Neuronal stem cell (in vitro differentiated cells): ENCODE measurements at places on chromosomes 1 and 21.

GRCh38 chr1:172818841-172819527, 160.1 kb downstream of the FASLG start:
- no peak for DNase-seq

DNA sequence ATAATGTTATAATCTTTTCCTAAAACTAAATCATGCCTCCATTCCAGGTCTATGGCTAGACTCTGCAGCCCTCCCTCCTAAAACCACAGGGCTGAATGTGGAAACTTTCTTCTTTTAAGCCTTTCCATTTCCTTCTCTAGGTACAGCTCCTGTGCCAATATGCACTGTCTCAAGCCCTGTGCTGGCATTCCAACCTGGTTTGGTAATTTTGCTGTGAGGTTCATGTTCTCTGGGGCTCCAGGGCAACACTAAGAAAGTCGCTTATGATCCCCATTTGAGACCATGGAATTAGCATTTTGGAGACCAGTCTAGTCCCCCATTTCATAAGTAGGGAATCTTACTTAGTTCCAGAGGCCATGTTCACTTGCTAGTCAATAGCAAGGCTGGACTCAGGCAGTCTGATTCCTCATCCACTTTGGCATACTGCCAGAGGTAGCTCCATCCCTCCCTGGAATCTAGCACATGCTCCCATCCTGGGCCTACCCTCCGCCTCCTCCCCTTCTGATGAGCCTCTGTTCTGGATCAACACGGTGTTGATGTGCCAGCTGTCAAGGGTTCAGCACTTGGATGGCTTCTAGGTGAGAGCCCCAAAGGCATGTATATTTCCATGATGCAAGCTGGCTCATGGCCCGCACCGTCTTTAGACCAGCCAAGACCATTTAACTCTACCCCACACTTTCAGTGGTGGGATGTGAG, 36.5 kb downstream of the ZMYND12 start:
- no peak for DNase-seq

GRCh38 chr1:95093296-95093695, 20.5 kb upstream of the ALG14 start:
- DNase-seq: no peak

DNA sequence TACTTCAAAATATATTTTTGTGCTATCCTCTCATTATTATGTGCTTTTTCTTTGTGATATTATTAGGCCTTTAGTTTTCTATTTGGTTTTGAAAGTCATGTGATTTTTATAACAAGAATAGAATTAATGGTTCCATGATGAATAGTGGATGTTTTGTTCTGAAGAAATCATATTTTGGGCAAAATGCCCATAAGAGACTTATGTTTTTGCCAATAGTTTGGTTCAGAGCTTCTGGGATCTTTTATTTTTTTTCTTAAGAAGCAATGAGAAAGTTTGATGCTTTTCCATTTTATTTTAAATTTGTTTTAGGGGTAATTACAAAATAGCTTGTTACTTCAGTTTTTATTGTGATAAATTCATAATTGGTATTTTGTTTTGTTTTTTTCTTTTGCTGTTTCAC, 49.8 kb downstream of the LYPLAL1 start:
- DNase-seq: no peak

- DNase-seq: peak; percentile 47
Measured at GRCh38 chr1:23799570-23800399, 769 bp downstream of the GALE start.

DNA sequence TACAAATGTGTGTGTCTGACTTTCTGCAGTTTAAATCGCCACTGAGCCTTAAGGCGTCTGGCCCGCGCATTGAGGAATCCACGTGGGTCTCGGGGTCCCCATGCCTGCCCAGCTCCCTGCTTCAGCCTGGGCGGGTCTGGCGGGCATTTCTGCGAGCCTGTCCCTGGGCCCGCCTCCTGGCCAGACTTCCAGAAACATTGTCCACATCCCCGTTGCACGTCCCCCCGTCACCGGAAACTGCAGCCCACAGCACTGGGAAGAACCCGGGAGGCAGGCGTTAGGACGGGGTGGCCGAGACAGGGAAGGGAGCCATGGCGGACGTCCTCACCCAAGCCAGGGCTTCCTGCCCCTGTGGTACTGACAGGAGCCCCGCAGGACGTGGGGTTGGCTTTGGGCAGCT, 113.1 kb upstream of the COL6A1 start:
- DNase-seq: no peak

GRCh38 chr1:204265665-204266064, 51.9 kb upstream of the GOLT1A start:
- no peak for DNase-seq

- DNase-seq: no peak
Measured at GRCh38 chr1:162252214-162252613, 124.4 kb downstream of the SPATA46 start.

DNA sequence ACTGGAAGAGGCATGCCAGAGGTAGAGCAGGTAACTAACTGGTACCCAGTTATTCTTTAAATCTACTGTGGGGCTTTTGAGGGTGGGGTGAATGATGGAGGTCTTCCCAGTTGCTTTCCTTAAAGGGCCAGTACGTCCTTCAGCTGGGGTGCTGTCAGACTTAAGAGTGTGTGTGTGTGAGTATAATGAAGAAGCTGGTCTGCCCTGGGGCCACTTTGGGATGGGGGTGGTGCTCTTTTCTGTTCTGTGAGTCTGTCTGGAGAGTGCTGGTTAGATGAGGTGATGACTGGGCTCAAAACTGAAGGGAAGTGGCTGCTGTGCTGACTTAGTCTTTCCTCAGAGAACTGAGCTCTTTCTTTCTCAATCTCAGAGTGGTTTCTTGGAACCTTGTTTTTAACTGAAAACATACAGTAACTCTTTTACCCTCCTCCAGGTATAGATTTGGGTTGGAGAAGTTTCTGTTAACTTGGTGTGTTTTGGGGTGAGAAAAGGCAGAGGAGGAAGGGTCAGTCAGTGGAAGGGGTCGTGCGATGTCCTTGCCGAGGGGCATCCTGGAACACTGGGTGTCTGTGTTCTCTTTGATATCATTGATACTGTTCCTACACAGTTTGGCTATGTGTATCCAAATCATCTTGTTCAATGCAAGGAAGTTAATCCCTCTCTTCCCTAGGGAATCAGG, 746 bp downstream of the MACF1 start:
- no peak for DNase-seq

- no peak for DNase-seq
Measured at GRCh38 chr1:207283421-207283820, 38.1 kb upstream of the CD55 start.

DNA sequence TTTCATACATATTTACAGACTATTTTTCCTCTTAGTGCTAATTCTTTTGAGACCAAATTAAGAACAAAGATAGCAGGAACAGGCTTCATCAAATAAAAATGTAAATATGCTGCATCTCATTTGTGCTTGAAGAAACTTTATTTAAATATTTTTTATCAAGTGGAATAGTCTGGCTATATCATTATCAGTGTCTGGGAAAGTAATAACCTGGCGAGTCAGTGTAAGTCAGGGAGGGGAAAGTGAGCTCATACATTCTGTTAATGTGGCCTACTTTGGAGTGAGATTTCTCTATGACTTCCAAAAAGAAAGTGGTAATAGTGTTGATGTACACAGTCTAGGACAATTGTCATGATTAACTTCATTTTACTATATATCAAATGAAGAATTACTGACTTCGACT, 1045.1 kb downstream of the ADGRL2 start:
- no peak for DNase-seq

DNA sequence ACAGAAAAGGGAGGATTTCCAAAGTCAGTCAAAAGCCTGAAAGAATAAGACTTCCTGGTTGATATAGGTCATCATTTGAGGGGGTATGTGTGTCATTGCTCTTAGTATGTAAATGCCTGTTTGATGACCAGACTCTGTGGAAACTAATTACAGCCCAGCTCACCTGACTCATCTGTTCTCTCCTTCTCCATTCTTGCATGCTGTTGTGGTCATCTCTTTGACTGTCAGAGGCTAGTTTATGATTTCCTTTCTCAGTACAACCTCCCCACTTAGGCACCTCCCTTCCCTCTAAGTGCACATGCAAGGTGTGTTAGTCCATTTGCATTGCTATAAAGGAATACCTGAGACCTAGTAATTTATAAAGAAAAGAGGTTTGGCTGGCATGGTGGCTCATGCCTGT, 2.4 kb upstream of the C1orf116 start:
- no peak for DNase-seq

- no peak for DNase-seq
Measured at GRCh38 chr1:3771108-3772026, 1.2 kb upstream of the SMIM1 start.

GRCh38 chr1:112706505-112707220, at the start of gene RHOC:
Gene RHOC, minus strand, starts transcription at chr1:112707127. Its CDS starts 3,328 bp downstream, at chr1:112703799.
- peak; percentile 78 for DNase-seq

DNA sequence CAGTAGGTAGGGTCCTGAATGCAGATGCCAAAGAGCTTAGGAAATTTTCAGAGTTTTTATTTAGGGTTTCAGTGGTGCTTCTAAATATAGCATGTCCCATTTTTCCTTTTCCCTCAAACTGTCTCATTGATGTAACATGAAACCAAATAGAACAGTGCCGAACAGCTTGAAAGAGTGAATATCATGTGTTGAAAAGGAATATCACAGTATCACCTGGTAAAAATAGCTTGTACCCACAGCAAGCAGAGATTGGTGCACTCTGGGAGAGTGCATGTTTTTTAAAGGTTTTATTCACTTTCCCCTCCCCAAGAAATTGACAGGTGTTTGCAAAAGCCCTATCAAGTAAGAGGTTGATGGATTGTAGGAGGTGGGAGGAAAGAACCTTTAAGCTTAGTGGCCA, 41.9 kb upstream of the ELAVL4 start:
- no peak for DNase-seq

DNA sequence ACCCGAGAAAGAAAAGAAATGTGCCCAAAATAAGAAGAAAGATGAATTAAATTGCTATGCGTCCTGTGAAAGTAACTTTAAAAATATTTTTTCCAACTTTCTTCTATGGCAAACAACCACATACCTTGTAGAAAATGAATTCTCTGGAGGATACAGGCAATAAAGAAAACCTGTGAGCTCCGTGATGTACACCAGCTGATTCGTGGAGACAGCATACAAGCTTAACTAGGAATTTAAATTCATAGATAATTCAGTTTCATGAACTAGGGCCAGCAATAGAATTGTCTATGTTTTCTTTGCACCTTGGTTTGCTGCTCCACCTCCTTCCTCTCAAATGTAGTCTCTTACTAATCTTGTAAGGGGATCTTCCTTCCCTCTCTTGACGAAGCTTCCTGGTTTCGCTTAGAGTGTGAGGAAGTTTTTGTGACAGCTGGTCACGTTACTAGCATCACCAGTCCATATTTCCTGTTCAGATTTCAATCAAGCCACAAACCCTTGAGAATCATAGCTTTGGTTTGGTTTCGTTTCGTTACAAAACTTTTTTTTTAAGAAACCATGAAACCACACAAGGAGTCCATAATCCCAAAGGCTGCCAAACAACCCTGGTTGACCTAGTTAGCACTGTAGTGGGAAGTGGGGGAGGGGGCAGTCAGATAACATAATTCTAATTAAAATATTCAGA, 35.8 kb downstream of the GREM2 start:
- no peak for DNase-seq

DNA sequence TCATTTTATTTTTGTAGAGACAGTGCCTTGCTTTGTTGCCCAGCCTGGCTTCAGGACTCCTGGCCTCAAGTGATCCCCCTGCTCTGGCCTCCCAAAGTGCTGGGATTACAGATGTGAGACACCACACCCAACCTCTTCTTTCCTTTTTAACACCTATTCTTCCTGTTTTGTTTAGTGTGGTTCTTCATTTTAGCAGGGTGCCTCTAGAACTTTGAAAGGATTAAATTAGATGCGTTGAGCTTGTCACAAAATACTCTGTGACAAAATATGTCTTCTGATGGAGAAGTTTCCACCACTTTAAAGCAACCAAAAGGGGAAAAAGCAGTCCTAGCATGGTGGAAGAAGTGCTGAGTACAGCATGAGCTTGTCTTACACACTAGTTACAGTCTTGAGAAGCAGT, 42.0 kb downstream of the CDC14A start:
- no peak for DNase-seq

GRCh38 chr1:175373786-175374623, 181.4 kb upstream of the KIAA0040 start:
- DNase-seq: peak; percentile 63

GRCh38 chr1:25800703-25801377, 847 bp downstream of the SELENON start:
- no peak for DNase-seq

DNA sequence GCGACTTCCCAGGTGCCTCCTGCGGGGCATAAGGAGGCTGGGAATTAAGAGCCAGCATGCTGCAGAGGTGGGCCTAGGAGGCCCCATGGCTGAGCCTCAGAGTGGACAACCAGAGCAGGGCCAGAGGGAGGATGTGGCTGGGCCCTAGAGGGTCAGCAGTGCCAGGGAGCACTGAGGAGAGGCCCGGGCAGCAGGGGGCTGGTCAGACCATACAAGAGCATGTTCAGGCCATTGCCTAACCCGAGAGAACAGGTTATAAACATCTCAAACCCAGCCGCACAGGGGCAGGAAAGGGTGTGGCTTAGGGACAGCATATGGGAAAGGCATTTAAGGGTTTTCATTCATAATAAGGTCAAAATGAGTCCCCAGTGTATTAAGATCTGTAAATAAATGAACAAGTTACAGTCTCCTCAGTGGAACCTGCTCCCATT, 51.1 kb downstream of the IER5 start:
- DNase-seq: no peak

DNA sequence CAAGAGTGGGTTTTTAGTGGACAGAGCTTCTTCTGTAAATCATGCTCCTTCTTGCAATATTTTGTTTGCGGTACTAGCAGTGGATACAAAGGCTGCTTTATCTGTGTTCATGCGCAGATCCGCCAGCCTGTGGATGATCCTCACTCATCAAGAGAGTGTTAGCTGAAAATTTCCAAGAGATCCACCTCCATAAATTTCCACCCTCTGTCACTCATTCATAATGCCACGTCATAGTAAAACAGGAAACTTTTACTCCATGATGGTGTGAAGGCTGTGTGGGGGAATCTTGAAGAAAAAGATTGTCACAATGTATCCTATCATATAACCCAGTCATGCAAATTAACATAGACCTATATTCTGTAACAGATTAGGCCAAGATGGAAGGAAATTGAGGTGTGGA, 4.4 kb upstream of the MAPKAPK2 start:
- DNase-seq: no peak

GRCh38 chr1:43774359-43774758, 67.0 kb downstream of the ST3GAL3 start:
- no peak for DNase-seq

- DNase-seq: no peak
Measured at GRCh38 chr1:170668209-170669106, 4.5 kb downstream of the PRRX1 start.

DNA sequence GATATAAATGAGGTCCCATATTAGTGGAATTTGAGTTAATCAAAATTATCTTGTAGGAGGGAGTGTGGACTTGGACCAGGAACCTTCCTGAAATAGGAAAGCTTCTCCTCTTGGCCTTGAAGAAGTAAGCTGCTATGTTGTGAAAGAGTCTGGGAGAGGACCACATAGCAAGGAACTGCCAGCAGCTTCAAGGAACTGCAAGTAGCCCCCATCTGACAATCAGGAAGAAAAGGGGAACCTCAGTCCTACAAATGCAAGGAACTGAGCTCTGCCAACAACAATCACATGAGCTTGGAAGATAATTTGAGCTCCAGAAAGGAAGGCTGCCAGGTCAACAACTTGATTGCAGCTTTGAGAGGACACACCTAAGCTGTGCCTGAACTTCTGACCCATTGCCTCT, 8.2 kb upstream of the PRMT6 start:
- no peak for DNase-seq

GRCh38 chr1:238187575-238187949, 296.8 kb upstream of the ZP4 start:
- DNase-seq: no peak

- no peak for DNase-seq
Measured at GRCh38 chr1:205532026-205532898, 27.8 kb downstream of the CDK18 start.

- no peak for DNase-seq
Measured at GRCh38 chr1:203306089-203306964, 1.0 kb downstream of the BTG2 start.
